ENCODE measurements at places on chromosomes 3 and 15. TPM values are rescaled to one million over a fixed set of nuclear protein-coding genes. Genes with fewer than 3 reads are reported as not detected.
A peak's percentile ranks its signal among the peaks of the same experiment; 100 is the strongest.

GRCh38 chr3:186589856-186590579, 19.5 kb downstream of the DNAJB11 start:
- DNase-seq: no peak

DNA sequence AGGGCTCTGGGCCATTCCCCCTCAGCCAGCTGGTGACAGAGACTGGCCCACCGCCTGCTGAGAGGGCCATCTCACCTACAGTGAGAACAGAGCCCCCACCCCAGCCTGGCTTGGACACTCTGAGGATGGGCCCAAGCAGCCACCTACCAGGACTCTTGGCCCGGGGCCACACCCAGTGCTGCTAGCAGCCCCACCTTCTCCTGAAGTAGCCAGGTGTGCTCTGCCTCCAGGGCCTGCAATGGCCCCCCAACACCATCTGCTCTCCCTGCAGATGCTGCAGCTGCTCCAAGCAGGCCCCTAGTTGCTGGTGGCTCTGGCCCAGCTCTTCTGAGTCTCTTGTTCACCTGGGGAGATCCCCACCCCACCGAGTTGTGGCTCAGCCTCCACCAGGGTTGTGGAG, 6.8 kb upstream of the CLK3 start:
- DNase-seq: no peak

- DNase-seq: no peak
These were observed 46.8 kb downstream of the MGLL start for GRCh38 chr3:127775398-127776109.

DNA sequence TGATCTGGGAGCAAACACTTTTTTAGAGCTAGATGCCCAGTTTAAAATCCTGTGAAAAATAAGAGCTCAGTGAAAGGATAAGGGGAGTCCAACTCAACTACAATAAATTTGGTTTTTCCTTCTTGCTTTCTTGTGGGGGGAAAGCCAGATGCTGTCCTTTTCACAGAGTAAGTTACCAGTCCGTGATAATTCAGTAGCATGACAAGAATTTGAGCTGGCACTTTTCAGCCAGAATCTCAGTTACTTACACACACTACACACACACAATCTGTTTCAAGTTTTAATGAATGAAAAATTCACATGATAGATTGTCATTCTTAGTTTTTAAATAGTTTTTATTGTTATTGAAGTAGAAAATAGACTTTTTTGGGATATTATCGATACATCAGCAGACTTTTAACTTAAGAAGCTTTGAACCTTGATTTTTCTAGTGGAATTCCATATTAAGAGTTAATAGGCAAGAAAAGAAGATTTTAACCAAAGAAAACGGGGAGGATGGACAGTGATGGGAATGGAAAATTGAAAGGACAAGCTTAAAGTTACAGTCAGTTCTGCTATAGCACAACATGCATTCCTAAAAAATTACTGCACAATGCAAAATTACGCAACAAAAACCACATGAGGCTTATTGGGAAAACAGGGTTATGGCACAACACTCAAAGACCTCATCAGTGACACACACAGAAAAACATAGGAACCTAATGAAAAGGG, 47.0 kb downstream of the PSMD6 start:
- DNase-seq: peak; percentile 42

GRCh38 chr15:69134791-69135190, 25.6 kb upstream of the GLCE start:
- no peak for DNase-seq

DNA sequence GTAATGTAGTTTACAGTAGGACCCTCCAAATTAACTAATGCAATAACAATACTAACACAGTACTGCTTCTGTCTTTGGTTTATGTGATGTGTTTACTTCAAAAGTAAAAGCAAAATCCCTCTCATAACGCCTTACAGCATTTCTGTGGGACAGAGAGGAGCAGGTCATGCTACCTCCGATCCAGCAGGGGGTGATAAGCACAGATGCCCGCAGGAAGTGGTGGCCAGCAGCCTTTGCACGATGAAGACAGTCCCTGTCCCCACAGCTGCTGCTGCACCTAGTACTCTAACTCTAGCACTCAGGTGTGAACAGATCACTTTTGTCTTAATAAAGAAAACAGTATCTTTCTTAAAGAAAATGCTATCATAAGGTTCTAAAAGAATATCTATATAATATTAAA, 38.3 kb downstream of the ANO10 start:
- no peak for DNase-seq

DNA sequence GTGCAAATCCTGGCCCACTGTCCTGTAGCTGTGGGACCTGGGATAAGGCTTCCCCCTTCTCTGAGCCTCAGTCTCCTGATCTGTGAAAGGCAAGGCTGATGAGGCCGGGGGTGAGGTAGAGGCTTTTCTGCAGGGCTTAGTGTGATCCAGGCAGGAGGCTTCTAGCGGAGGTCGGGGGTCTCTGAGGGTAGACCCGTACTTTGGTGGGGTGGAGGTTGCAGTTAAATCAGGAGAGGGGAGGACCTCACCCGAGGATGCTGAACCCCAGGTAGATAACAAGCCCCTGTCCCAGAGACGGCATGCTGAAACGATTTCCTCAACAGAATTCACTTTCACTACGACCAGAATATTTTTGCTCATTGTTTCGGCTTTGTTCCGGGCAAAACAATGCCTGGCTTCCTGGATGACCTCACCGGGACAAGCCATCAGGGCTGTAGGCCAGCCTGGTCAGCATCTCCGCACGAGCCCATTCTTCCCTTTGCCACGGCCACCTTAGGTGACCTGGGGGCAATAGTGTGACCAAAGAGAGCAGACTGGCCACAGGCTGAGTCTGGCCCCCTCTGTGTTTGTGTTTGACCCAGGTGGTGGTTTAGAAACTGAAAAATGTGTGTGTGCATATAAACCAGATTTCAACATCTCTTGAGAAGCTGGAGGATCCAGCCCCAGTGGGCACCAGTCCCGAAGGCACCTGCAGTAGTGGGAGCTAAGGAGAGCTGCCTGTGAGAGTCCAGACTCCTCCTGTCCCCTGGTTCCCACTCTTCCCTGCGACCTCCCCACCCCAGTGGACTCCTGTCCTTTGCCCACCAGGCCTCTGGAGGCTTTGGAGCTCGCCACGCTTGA, 33.0 kb downstream of the SLC6A6 start:
- no peak for DNase-seq

DNA sequence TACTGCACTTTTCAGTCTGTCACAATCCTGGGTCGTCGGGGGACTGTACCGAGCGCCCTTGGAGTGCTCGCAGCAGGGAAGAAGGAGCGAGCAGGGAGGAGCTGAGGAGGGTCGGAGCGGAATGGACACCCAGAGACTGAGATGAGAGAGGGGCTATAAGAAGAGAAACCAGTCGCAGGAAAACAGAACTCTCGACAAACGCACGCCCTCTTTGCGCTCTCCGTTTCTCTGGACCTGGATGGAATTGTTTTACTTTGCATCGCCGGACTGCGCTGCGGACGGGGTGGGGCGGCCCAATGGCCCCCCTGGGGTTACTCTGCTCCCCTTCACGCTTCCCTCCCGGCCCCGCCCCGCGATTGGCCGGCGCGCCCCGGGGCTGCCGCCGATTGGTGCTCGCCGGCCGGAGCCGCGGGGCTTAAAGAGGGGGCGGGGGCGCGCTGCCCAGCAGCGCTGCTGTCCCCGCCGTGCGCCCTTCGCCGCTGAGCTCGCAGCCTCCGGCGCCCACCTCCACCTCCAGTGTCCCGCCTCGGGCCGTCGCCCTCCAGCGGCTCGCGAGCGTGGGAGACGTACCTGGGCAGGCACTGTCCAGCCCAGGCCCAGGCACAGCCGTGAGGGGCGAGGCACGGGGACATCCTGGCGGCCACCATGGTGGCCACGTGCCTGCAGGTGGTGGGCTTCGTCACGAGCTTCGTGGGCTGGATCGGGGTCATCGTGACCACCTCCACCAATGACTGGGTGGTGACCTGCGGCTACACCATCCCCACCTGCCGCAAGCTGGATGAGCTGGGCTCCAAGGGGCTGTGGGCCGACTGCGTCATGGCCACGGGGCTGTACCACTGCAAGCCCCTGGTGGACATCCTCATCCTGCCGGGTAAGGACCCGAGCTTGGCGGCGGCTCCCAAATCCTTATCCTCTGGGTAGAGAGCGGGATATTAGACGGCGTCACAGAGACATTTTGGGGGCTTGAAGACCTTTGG, at the start of gene CLDN11:
TSS of gene CLDN11 (plus strand) at position 447 of the 977 bp plus-strand sequence. CDS start at position 646, 199 bp downstream.
- peak; percentile 53 for DNase-seq

SKOR1 gene
- 0.12 TPM for total RNA-seq

DNA sequence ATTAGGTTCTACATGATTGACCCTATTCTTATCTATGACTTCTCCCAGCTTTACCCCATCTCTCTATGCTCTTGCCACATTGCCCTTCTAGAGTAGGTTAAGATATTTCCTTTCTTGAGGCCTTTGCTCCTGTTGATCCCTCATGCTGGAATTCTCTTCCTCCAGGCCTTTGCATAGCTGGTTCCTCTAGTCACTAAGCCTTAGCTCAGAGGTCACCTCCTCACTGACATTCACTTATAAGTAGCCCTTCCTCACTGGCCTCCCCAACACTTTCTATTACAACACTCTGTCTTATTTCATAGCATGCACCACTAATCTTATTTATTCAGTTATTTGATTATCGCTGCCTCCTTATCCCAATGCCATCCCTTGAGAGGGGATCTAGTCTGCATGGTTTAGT, 228.4 kb upstream of the COL8A1 start:
- no peak for DNase-seq

DNA sequence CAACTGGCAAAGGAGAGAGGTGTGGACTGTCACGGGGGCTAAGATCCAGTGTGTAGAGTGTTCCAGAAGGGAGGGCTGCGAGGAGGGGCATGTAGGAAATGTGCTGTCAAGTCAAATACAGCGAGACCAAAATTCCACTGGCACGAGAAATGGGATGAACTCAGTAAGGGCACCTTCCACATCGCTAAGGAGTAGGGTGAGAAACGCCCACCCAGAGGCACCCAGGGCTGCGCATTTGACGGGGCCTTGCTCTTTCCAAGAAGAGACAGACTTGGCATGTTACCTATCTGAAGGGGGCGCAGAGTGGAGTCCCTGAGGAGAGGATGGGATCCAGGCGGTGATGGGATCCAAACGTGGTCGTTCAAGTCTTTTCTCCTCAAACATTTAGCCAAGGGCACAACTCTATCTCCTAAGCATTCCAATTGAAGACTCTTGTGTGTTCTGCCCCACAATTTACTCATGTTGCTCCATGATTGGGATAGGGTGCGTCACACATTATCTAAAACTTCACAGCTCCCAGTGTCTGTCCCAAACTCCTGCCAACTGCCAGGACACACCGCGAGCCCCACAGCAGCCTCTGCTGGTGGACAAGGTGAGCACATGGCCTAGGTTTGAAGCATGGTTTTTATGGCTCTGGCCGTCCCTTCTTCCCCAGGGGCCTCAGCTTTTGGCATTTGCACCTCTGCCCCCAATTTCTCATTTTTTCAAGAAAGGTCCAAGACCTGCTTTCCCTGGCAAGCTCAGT, 7.6 kb downstream of the SELENOS start:
- no peak for DNase-seq

GRCh38 chr15:69570454-69570853, 117.8 kb downstream of the RPLP1 start:
- no peak for DNase-seq

DNA sequence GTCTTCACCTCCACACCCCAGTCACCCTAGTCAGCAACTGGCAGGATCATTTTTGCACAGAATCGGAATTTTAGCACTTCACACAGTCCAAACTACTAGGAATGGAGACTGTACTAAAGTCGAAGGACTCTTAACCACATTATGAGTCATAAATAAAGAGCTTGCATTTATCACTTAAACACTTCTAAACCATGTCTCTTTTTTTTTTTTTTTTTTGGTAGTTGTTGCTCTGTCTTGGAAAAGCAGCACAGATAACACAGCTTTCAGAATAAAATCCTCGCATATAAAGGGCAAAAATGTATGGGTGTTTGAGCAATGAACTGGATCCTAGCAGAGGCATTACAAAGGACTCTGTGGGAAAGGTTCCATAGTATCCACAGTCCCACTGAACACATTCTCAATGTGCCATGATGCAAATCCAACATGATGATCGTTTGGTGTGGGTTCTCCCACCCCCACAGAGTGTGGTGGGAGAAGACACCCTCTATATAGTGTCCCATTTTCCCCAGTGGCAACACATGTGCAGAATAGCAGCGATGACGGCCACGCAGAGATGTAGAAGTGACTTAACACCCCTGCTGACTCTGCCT, 47.1 kb downstream of the FOXP1 start:
- no peak for DNase-seq

DNA sequence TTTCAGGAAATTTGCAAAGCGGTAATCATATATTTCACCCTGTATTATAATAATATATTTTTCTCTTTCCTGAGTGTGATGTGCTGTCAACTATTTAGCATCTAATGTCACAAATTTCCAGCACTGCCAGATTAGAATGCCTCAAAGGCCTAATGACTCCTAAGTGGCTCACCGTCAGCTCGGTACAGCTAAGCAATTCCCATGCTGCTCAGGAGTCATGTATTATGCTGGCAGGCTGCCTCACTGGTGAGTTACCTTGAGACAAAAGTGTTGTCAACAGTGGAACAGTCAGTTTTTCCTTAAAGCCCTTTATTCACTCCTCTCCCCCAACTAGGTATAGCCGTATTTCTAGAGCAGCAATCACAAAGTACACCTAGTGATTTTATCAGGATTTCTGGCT, 83.6 kb downstream of the NSUN3 start:
- DNase-seq: no peak

GRCh38 chr15:22963641-22964040, 16.5 kb downstream of the CYFIP1 start:
- DNase-seq: no peak

CEP70 gene
- total RNA-seq: 25.4 TPM

C3orf80 gene
- total RNA-seq: 0.32 TPM

GRCh38 chr3:135834465-135834864, 131.1 kb upstream of the PPP2R3A start:
- DNase-seq: no peak

DNA sequence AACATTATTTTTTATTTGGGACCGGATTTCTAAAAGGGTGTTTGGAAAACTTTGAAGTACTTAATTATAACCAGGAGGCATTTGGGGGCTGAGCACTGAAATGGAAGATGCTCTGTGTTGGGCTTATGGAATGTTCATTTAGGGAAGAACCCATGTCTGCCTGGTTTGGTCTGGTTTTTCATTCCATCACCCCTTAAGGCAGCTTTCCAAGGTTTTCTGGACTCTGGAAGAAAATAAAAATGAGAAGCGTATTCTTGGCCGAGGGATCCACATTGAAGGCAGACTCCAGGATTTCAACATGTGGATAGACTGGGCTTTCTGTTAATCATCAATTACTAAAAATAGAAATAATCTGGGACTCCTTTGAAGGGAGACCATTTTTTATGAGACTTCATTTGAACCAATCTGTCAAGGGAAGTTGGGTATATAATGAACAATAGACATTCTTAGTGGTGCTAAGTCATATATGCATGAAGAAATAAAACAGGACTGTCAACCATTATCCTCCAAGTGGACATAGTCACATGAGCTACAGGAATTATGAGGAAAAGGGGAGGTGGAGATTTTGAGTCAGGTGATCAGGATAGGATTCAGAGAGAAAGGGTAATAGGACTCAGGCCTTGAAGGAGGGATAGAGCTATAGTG, 270.5 kb upstream of the ADAMTS9 start:
- no peak for DNase-seq

GRCh38 chr3:37163262-37164015, 10.9 kb downstream of the LRRFIP2 start:
- DNase-seq: no peak

CFAP44 gene
- 7.9 TPM for total RNA-seq

- DNase-seq: peak; percentile 12
These were observed 92.3 kb downstream of the FRMD5 start for GRCh38 chr15:44102675-44103254.

GRCh38 chr3:42300013-42300412, 34.0 kb upstream of the CCK start:
- DNase-seq: peak; percentile 66

GRCh38 chr3:195094191-195094921, 176.6 kb downstream of the XXYLT1 start:
- no peak for DNase-seq

GRCh38 chr3:8505621-8506020, 4.0 kb downstream of the LMCD1 start:
- no peak for DNase-seq
